ENCODE measurements at places on chromosomes 11 and 22.

GRCh38 chr11:128684549-128685401 is 9.1 kb upstream of the FLI1 start:
- no peak for DNase-seq

DNA sequence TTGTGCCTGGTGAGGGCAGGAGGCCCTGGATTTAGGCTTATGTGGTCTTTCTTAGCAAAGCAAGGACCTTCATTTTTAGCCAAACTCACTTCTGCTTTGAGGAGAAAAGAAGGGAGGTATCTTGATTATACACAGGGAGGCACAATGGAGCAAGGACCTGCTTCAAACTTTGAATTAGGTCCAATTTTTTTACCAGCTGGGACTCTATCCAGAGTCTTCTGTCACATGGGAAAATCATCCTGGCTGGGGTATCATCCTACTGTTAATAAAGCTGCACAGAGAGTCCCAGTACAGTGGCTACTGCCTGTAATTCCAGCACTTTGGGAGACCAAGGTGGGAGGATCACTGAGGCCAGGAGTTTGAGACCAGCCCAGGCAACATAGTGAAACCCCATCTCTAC is 87.8 kb downstream of the CWC15 start:
- DNase-seq = no peak

- no peak for DNase-seq
Measured at GRCh38 chr22:35315855-35316745, 16.4 kb downstream of the TOM1 start.

DNA sequence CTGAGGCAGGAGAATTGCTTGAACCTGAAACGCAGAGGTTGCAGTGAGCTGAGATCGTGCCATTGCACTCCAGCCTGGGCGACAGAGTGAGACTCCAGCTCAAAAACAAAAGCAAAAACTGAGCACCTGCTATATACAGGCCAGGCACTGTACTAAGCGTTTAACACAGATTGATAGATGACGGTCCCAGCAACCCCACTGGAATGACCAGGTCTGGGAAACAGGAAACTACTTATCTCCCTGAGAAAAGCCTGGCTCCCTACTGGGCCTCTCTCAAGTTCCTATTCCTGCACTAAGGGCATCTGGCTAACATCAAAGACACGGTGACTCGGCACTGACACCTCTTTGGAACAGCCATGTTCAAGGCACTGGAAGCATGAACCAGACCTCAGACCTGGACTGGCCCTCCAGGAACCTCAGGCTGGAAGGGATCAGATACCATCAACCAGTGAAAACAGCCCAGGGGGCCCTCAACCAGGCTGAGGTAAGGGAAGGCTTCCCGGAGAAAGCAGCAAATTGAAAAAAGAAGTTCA is 16.6 kb downstream of the ARAP1 start:
- DNase-seq = no peak

DNA sequence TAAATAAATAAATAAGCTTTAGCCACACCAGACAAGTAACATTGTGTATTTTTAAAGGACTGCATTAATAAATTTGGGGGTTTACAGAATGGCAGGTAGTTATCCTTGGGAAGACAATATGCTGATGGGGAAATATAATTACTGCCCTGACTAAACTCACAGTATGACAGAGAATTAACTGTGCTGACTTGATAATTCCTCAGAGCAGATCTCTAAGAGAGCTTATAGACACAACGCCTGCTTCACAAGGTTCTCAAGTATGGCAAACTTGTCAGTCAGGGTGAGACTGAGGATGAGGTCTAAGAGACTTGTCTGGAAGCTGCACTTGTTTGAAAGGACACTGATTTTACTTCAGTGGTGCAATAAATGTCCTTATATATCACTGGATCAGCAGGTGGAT is 3.3 kb downstream of the OR51B4 start:
- DNase-seq = no peak

DNA sequence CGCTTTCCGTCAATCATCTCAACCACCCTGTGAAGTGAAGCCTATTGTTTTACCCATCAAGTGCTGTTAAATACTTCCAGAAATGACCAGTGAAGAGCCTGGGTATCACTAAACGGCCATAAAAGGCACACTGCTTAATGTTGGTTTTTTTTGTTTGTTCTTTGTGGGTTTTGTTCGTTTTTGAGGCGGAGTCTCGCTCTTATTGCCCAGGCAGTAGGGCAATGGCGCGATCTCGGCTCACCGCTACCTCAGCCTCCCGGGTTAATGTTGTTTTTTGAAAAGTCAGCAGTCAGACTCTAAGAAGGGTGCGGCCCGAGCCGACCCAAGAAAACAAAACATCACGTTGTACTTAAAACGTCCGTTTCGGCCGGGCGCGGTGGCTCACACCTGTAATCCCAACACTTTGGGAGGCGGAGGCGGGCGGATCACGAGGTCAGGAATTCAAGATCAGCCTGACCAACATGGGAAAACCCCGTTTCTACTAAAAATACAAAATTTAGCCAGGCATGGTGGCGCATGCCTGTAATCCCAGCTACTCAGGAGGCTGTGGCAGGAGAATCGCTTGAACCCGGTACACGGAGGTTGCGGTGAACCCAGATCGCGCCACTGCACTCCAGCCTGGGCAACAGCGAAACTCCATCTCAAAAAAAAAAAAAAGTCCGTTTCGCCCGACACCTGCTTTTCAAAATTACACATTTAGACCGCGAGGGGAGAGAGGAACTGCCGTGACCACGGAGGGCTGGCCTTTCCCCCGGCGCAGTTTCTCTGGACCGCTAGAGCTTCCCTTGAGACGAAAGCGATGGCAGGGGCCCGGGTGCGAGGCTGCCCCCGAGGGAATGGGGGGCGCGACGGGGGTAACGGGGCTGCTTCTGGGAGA is 714 bp downstream of the CD59 start:
- DNase-seq = no peak

GRCh38 chr11:115884800-115885534 is 380.8 kb upstream of the CADM1 start:
- no peak for DNase-seq

DNA sequence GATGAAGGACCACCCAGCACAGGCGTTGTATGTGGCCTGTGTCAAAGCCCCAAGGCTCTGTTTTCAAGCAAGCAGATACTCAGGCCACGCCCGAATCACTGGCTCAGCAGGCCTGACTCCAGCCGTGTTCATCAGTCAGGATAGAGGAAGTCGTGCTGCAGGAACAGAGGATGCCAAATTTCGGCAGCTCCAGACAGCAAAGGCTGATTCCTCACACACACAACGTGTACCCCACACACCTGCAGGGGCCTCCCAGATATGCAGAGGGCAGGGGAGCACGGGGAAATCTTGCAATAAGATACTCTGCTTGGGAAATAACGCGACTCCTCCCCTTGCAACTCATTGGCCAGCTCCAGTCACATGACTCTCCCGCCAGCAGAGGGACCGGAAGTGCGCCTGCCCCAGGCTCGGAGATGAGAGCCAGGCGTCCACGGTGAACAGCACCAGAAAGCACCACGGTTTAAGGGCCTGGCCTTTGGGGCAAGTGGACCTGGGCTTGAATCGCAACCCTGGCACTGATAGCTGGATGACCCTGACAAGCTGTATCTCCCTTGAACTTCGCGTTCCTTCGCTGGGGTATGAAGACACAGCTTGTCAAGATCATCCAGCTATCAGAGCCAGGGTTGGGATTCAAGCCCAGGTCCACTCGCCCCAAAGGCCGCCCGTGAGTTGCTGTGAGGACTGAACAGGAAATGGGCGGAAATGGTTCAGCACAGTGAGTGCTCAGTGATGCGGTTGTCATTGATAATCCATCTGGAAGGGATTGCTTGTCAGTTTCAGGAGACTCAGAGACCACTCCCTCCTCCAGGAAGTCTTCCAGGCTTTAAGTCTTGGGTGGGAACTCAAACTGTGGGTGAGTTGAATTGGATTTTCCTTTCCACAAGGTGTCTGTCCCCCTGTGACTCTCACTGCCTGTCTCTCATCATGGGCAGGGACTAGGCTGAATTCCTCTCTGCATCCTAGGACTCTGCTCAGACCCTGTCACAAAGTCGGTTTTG is 88.5 kb downstream of the MYEOV start:
- no peak for DNase-seq

- no peak for DNase-seq
Measured at GRCh38 chr11:48307760-48308386, 1.9 kb downstream of the OR4S1 start.

DNA sequence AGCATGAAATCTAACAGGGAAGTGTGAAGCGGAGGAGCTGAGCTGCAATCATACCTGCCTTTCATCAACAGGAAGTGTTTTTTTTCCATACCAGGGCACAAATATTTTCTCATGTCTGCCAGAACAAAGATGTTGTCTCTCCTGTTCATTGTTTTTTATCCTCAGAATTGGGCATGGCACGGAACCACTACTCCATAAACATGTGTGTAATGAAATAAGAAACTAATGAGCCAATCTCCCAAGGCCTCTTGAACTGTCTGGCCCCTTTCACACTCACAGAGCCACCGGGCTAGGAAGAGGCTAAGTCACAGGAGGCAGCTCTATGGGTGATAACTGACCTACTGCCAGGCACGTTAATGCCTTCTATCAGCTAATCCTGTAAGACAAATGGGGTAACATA is 124.4 kb downstream of the ETS1 start:
- DNase-seq = no peak

DNA sequence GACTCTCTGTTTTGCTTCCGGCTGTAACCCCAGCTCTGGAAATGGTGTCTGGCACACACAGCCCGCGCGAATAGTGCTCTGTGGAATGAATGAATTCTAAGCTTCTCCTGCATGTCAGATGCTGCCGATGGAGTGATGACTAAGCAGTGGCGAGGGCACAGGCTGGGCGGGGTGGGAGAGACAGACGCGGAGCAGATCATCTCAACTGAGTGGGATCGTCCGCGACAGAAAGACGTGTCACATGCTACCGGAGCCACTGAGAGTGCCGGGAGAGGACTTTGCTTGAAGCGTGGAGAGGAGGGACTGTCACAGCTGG is 334.5 kb downstream of the CTTN start:
- no peak for DNase-seq

GRCh38 chr11:2741377-2742131 is 41.8 kb upstream of the KCNQ1OT1 start:
- no peak for DNase-seq

- no peak for DNase-seq
Measured at GRCh38 chr22:35632935-35633334, 15.3 kb upstream of the APOL6 start.

- no peak for DNase-seq
Measured at GRCh38 chr11:67282155-67282875, 6.8 kb upstream of the ANKRD13D start.

GRCh38 chr11:64003807-64004589 is 17.8 kb downstream of the OTUB1 start:
- DNase-seq = no peak

GRCh38 chr22:24164940-24165339 is 16.3 kb upstream of the SUSD2 start:
- no peak for DNase-seq

GRCh38 chr11:15807827-15808226 is 548.5 kb downstream of the SOX6 start:
- DNase-seq = no peak

GRCh38 chr11:128862406-128862805 is 4.7 kb downstream of the KCNJ1 start:
- DNase-seq = no peak

DNA sequence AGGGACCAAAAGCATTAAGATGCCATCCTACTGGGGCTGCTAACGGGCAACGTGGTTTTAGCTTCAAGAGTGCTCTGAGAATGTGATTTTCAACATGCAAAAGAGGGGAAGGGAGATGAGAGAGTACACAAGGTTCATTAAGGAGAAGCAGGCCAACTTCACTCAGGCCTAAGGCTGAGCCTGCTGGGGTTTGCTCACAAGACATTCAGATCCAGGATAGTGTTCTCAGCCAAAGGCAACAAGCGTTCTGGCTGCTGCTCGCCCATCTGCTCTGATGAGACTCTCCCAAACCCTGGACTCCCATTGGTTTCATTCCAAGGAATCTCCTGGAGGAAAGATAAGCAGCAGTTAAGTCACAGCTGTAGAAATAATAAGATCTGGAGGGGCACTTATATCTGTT is 23.6 kb upstream of the UPB1 start:
- no peak for DNase-seq

DNA sequence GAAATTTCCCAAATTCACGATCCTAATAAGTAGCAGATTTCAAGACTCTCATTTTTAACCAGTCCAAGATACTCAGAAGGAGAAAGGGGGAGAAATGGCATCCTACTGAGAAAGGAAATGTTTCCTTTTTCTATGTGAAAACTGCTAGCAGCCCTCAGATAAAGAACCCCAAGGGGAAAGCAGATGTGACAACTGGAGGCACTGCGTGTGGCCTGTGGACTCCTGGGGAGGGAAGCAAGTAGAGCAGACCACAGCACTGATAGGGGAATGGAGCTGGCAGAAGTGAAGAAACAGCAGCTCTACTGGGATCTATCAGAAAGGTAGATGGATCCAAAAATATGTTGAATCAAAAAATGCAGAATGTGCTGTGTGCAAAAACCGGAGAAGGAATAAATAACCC is 239.7 kb upstream of the API5 start:
- no peak for DNase-seq

- no peak for DNase-seq
Measured at GRCh38 chr11:134575504-134576230, 163.6 kb upstream of the B3GAT1 start.

DNA sequence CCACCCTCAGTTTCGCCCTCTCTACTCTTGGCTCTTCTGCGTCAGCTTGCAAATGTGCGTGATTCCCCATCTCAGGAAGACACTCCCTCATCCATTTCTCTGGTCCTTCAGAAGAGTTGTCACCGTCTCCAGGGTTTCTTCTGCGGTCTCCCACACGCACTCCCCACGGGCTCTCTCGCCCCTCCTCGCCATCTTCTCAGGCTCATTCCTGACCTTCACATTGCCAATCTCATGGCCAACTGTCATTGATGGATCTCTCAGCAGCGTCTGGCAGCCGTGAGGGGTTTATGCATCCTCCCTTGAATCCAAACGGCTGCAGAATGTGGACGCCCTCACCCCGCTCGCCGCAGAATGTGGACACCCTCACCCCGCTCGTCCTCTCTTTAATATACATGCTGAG is 10.5 kb downstream of the SYNGR1 start:
- DNase-seq = no peak

DNA sequence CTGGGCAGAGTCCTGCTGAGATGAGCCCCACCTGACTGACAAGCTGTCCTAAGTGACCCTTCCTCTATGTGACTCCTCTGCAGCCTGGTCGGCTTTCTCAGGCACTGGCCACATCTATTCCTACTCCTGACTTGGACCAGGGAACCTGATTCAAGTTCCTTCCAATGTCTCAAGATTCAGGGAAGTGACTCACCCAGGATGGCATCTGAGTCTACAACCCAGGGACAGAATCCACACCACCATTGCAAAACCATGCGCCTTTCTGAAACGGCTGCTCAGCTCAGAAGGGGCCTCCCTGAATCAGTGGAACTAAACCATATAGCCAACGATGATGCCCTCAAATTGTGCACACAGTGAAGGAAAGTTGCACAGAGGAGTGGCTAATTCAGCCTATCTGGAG is 63.9 kb upstream of the CSNK2A3 start:
- no peak for DNase-seq
